ENCODE measurements at places on chromosomes 2 and 18.

GRCh38 chr18:318791-319291, 51.0 kb upstream of the THOC1 start:
- peaks cover 2% of the 10 kb centered on the region for H3K27me3 ChIP-seq
- no peak overlapping the region for H3K4me3 ChIP-seq
- no peak overlapping the region for H3K27ac ChIP-seq
- DNase-seq = no peak
- peaks cover 10% of the 10 kb centered on the region for H3K4me1 ChIP-seq

DNA sequence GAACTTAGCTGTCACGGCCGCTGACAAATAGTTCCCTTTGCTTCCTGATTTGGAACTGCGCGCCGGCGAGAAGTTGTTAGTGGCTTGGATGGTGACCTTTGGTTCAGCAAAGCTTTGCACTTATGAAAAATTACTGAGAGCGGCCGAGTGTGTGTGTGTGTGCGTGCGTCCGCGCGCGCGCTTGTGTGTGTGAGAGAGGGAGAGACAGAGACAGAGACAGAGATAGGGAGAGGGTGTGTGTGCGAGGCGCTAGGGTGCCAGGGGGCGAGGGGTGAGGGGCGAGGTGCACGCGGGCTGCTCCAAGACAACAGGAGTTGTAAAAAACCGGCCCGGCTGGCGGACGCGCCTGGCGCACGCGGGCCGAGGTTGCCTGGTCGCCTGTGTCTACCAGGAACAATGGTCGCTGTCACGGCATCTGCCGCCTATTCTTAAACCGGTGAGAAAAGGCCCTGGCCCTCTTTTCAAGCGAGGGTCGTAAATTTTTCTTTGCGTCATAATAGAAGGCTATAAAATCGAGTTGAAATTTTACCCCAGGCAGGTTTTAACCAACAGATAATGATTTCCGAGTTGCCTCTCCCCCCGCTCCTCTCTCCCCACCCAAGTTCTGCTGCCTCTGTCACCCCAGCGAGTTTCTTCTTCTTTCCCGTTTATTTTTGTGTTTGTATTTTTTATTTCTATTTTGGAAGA, 535 bp downstream of the HOXD3 start:
- peaks cover 91% of the 10 kb centered on the region for H3K4me1 ChIP-seq
- H3K36me3 ChIP-seq = peaks cover 31% of the 10 kb centered on the region
- H3K27me3 ChIP-seq = no peaks in the 10 kb centered on the region
- peak; percentile 80 for DNase-seq

- no peak overlapping the region for H3K4me3 ChIP-seq
- peak overlapping the region; percentile 18 for H3K27ac ChIP-seq
- H3K4me1 ChIP-seq = peaks cover 57% of the 10 kb centered on the region
- H3K27me3 ChIP-seq = peaks cover 49% of the 10 kb centered on the region
- DNase-seq = no peak
- no peaks in the 10 kb centered on the region for H3K36me3 ChIP-seq
Measured at GRCh38 chr2:10918661-10919409, 7.1 kb downstream of the KCNF1 start.

DNA sequence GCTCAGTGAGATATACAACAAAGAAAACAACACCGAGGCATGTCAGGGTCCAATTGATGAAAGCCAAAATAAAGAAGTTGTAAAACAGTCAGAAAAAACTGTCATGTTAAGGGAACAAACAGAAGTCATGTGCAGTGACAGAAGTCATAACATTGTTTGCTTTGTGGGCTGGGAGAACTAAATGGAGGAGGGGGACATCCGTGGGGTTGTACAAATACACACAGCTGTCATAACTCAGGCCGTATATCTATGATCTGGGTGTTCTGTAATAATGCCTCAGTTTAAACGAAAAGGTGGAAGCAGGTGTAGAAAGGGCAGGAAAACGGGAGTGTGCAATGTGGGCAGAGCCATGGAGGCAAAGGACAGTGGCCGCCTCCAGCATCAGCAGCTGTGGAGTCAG, 27.3 kb downstream of the TIMM21 start:
- no peak for DNase-seq
- no peak overlapping the region for H3K27ac ChIP-seq
- peaks cover 17% of the 10 kb centered on the region for H3K27me3 ChIP-seq
- no peaks in the 10 kb centered on the region for H3K4me1 ChIP-seq

- H3K4me3 ChIP-seq = no peak overlapping the region
- peak overlapping the region; percentile 27 for H3K27ac ChIP-seq
Measured at GRCh38 chr2:174778085-174778981, 14.1 kb upstream of the CHRNA1 start.

DNA sequence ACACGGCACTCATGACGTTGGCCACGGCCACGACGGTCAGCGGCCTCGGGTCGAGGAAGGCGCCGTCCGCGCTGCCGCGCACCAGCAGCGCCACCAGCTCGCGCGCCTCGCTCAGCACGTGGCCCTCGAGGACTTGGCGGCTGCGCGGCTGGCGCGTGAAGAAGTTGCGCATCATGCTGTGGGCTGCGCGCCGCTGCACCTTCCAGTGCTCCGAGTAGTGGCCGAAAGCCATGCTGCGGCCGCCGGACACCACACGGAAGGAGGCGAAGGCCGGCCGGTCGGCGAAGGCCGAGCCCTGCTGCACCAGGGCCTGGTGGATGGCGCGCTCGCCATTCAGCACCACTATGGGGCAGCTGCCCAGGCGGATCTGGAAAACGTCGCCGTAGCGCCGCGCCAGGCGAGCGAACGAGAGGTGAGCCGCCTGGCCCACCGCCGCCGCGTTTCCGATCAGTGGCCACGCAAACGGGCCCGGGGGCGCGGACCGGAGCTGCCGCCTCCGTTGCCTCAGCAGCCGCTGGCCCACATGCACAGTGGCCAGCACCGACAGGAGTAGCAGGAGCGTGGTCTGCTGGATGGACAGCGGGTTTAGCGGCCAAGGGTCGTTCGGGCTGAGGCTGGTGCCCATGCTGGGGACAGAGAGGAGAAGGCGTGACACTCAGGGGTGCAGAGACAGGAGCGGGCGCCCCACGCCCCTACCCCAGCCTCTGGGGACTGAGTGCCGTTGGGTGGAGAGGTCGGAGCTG, 1.0 kb downstream of the CYP1B1 start:
- H3K4me1 ChIP-seq = peaks cover 15% of the 10 kb centered on the region
- H3K27me3 ChIP-seq = peaks cover 83% of the 10 kb centered on the region
- H3K36me3 ChIP-seq = no peaks in the 10 kb centered on the region
- no peak overlapping the region for H3K27ac ChIP-seq
- DNase-seq = peak; percentile 63

- H3K4me3 ChIP-seq = no peak overlapping the region
- no peaks in the 10 kb centered on the region for H3K27me3 ChIP-seq
- peaks cover 38% of the 10 kb centered on the region for H3K36me3 ChIP-seq
- H3K27ac ChIP-seq = peak overlapping the region; percentile 91
- DNase-seq = no peak
Measured at GRCh38 chr2:62215306-62216064, 19.6 kb downstream of the B3GNT2 start.

DNA sequence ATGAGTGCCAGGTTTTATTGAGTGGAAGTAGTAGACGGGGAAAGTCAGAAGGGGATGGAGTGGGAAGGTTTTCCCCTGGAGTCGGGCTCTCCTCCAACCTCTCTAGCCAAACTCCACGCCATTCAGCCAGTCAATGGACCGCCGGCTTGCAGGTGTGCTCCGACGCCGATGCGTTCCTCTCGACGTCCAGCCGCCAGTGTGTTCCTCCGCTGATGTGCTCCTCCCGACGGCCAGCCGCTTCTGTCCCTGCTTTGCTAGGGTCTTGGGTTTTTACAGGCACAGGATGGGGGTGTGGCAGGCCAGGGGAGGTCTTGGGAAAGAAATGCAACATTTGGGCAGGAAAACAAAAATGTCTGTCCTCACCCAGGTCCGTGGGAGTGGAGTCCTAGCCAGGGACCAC, 94.3 kb upstream of the TEX51 start:
- H3K4me3 ChIP-seq = no peak overlapping the region
- peaks cover 5% of the 10 kb centered on the region for H3K27me3 ChIP-seq
- no peak overlapping the region for H3K27ac ChIP-seq
- H3K4me1 ChIP-seq = peaks cover 11% of the 10 kb centered on the region
- no peak for DNase-seq

DNA sequence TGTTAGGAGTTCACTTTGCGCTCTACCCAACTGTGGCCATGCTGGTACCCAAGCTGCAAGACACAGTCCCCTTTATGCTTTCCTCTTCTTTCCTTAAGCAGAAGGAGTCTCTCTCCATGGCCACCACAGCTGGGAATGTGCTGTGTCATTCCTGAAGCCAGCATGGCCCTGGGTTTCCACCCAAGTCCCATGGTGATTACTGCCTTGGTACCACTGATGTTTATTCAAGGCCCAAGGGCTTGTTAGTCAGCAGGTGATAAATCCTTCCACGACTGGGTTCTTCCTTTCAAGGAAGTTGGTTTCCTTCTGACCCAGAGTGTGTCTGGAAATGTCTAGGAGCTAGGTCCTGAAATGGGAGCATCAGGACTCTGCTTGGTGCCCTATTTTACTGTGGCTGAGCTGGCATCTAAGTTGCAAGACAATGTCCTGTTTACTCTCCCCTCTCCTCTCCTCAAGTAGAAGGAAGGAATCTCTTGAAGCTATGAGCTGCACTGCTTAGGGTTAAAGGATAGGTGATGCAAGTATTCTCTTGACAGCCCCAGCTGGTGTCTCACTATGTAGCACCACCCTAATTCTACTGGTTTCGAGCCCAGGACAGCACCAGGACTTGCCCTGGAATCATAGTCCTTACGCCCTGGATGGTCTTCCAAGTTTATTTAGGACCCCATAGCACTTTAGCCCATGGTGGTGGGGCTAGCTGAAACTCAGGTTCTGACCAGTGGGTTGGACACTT, 18.7 kb upstream of the NUP35 start:
- no peaks in the 10 kb centered on the region for H3K27me3 ChIP-seq
- peak overlapping the region; percentile 45 for H3K27ac ChIP-seq
- no peak overlapping the region for H3K4me3 ChIP-seq
